Hair follicle dermal papilla cell (primary cell): ENCODE measurements at places on chromosomes 1 and 21. TPM values are rescaled to one million over a fixed set of nuclear protein-coding genes. Genes with fewer than 3 reads are reported as not detected.

SPATA46 gene
- not detected in 2 replicates for total RNA-seq

IQGAP3 gene
- total RNA-seq: 6.5 and 7.7 TPM in 2 replicates

ATXN7L2 gene
- total RNA-seq: 3.5 and 3.7 TPM in 2 replicates

CEP350 gene
- 67.2 and 88.3 TPM in 2 replicates for total RNA-seq

SYDE2 gene
- total RNA-seq: 4.4 and 4.9 TPM in 2 replicates

NOS1AP gene
- total RNA-seq: under 0.01 and 0.32 TPM in 2 replicates

C1orf115 gene
- total RNA-seq: 0.49 and 0.61 TPM in 2 replicates

SHISA4 gene
- 32.5 and 41.9 TPM in 2 replicates for total RNA-seq

ITGB2 gene
- total RNA-seq: 2.1 and 3.4 TPM in 2 replicates

RAB3B gene
- total RNA-seq: 20.4 and 30.6 TPM in 2 replicates
